Germinal center (tissue), 1 donor: ENCODE measurements at places on chromosomes 7 and 10.

DNA sequence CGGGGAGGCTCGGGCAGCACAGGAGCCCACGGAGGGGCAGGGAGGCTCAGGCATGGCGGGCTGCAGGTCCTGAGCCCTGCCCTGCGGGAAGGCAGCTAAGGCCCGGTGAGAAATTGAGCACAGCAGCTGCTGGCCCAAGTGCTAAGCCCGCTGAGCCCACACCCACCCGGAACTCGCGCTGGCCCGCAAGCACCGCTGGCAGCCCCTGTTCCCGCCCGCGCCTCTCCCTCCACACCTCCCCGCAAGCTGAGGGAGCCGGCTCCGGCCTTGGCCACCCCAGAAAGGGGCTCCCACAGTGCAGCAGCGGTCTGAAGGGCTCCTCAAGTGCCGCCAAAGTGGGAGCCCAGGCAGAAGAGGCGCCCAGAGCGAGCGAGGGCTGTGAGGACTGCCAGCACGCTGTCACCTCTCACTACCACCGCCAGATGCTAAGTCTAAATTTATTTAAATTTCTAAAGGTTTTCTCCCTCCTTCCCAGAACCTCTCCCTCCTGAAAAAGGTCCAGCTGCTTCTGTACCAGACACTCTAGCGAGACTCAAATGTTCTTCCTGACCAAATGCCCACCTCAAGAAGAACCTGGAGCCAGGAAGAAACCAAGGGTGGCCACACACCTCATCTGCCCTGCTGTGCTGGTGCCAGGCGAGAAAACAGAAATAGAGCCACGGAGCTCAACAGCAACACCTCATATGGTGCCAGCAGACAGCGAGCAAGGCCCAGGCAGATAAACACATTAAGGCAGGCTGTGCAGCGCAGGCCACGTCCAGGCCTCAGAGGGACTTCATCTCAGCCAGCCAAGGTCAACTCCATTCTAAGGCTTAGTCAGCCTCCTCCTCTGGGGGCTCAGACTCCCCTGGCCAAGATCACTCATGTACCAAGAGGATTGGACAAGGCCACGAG lies 47.0 kb downstream of the KCNMA1 start:
- no peak for DNase-seq

- no peak for DNase-seq
Measured at GRCh38 chr10:73731588-73732375, 12.4 kb upstream of the SEC24C start.

DNA sequence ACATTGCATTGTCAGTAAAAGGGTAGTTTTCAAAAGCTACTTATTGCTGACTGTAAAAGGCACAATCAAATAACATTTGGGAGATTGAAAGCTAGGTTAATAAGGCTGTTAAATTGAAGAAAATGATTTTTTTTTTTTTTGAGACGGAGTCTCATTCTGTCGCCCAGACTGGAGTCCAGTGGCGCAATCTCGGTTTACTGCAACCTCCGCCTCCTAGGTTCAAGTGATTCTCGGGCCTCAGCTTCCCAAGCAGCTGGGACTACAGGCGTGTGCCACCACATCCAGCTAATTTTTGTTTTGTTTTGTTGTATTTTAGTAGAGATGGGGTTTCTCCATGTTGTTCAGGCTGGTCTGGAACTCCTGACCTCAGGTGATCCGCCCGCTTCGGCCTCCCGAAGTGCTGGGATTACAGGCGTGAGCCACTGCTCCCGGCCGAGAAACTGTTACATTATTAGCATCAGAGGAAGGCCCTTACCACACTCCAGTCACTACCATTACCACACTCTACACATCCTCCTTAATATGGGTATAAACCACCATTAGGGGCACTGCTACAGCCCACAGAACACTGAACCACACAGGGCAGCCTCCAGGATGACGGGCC lies 1.0 kb downstream of the CYP51A1 start:
- no peak for DNase-seq

DNA sequence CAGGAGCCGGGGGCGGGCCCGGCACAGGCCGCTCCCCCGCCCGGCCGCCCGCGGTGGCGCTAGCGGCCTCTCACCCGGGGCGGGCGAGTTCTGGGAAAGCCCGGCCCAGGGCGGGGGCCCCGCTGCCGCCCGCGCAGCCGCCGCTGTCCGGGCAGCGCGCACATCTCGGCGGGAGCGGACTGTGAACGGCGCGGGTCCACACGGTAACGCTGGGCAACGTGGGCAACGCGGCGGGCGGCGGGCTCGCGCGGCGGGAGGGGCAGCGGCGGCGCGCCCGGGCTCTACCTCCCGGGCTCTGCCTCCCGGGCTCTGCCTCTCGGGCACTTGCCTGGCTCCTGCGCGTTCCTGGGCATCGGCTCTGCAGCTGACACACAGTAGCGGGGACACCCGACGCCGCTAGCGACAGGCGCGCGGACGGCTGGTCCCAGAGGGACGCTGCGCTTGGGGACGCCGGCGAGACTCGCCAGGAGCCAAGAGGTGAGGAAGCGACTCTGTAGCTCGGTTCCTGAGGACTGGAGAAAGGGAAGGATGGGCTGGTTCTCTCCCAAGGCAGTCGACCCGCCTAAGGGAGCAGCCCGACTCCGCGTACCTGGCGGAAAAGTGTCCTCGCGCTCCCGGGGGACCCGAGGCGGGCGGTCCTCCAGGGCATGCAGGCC lies at the start of gene PLCE1:
Gene PLCE1, plus strand, starts transcription at position 150 of the 656 bp plus-strand sequence. CDS start 37,116 bp downstream, outside the sequence.
- peak; percentile 36 for DNase-seq

- DNase-seq, result no peak
Measured at GRCh38 chr7:70660819-70661191, 471.1 kb upstream of the GALNT17 start.
